ENCODE measurements at places on chromosomes 3 and 15.

DNA sequence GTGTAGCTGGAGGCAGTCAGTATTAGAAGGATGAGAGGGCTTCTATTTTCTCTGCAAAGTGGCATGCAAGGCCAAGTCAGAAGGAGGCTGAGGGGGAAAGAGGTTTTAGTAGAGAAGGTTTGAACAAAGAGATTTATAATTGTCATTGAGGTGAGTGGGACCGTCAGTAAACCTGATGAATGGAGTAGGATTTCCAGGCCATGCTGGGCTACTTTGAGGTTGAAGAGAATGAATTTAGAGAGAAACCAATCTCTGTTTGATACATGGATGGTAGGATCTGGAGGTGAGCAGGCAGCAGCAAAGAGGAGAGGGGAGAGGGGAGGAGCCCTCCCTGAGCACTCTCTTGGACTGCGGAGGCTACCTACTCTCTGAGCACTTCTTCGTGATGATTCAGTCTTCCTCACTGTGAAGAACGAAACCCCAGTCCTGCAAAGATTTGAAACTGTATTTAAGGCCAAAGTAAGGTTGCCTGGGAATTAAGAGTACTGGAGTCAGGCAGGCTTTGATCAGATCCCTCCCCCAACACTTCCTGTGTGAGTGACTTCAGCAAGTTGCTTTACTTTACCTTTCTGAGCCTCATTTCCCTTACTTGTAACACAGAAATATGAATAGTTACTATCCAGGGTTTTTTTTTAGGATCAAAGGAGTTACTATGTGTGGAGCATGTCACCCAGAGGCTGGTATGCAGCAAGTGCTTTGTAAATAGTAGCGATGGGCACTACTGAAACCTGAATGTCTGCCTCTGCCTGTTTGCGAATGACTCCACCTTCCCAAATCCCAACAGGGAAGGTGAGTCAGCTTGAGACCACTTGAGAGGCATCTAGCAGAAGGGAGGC, 75.8 kb downstream of the RPL39L start:
- no peak for DNase-seq

DNA sequence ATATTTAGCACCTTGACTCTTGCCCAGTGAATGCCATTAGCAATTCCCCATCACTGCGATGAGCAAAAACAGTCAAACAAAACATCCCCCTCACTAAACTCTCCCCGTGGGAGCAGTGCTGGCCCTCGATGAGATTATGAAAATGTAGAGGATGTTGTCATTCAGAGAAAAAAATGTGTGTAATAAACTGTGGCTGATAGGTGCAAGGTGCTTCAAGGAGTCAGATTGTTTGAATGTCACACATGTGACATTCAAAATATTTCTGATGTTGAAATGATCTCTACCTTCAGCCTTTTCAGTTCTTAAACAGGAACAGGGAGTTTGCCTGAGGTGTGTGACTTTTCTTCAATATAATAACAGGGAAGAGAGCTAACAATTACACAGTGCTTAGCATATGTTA, 281.8 kb upstream of the TRIM42 start:
- no peak for DNase-seq

DNA sequence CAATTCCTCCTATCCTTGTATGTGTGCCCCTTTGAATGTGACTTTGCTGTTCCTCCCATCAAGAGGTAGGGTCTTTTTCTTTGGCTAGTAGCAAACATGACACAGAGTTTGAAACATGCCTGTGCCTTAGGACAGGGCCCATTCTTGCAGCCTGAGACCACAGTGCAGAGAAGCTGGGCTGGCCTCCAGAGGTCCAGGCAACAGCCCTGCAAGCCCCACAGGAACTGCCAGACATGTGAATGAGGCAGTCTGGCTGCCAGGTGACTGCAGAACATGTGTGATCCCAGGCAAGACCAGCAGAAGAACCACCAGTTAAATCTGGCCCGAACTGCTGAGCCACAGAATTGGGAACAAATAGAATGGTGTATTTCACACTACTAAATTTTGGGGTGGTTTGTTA, 1.2 kb upstream of the HGD start:
- no peak for DNase-seq

- DNase-seq = no peak
These were observed 91.3 kb downstream of the ARNT2 start for GRCh38 chr15:80495401-80495942.

DNA sequence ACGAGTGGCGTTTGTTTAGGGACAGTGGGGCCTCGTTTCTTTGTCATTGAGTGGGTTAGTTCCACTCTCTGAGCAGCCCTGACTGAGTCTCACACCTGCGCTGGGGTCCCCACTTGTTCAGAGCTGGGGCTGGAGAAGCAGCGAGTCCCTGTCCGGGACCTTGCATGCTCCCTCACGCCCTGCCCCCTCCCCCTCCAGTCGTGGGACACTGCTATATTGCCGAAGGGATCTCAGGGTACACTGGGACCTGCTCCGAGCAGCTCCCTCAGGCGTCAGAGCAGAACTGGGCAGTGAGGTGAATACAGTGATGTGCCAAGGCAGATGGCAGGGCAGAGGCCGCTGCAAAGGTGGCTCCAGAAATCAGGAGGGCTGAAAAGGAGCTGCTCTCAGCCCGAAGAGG, 59.9 kb upstream of the KLF13 start:
- DNase-seq = no peak
